ENCODE measurements at places on chromosomes 7 and 10. TPM values are rescaled to one million over a fixed set of nuclear protein-coding genes. Genes with fewer than 3 reads are reported as not detected.
A peak's percentile ranks its signal among the peaks of the same experiment; 100 is the strongest.

- no peaks in the 10 kb centered on the region for H3K27me3 ChIP-seq
Observed at GRCh38 chr10:74282151-74282847, 131.3 kb downstream of the ADK start.

Gene PGAM2
- 0.57 TPM for total RNA-seq

DNA sequence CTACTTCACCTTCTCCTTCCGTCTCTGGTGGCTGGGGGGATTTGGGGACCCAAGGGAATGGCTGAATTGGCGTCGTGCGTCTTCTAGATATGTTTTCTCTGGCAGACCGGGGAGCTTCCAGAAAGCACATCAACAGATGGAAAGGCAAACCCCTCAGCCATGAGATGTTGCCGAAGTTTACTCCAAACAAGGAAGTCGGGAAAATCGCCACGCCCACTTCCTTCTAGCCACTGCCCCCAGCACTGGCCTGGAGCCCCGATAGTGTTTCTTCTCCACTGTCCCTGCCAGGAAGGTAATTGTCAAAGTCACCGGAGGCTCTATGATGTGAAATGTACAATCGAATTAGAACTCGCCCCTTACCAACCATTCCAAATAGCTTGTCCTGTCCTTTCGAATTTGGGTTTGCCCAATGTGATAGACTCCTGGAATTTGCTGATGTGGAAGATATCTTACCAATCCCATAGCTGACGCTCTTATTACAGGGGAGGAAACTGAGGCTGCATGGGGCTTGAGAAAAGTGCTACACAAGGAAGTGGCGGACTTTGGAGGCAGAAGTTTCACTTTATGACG is 191.0 kb downstream of the LSM5 start:
- H3K27me3 ChIP-seq = peaks cover 4% of the 10 kb centered on the region
- no peak for DNase-seq
- peak overlapping the region; percentile 22 for H3K27ac ChIP-seq
- H3K36me3 ChIP-seq = no peaks in the 10 kb centered on the region
- peak overlapping the region; percentile 57 for H3K4me3 ChIP-seq

Gene LCOR
- 16.9 TPM for total RNA-seq

DNA sequence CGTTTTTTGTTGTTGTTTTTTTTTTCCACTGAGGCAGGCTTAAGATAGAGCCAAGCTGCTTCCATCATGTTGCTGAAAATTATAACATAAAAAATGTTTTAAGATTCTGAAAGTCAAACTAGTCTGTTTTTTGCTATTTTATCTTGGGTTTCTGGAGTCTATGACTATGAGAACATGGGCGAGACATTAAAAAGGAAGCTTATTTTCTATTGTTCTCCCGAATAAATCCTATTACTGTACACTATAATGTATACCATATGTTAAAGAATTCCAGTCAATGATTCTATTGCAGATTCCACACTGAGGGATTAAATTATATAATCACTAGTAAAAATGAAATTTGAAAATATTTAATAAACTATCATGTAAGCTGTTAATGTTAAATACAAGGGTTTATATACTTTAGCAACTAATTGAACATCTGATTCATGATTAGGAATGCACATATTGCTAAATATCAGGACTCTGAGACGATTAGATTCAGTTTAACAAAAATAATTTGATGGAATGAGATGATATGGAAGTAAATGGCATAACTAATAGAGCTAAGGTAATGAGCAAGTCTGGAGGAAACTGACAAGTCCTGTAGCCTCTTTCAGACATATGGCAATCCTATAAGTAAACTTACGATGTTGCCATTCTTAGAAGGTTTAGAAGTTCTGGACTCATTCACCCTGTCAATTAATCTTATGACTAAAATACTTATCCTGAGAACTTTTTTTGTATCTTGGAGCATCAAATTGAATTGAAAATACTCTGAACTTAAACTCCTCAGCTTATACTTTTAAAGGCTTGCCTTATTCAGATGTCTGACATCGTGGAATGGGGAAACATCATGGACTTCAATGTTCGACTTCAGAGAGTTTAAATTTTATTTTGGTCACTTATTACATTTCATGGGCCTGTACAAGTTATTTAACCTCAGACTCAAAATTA is 294.8 kb upstream of the DGKB start:
- no peak for DNase-seq
- no peaks in the 10 kb centered on the region for H3K4me1 ChIP-seq

- H3K27me3 ChIP-seq = no peaks in the 10 kb centered on the region
- H3K36me3 ChIP-seq = no peaks in the 10 kb centered on the region
- H3K4me1 ChIP-seq = no peaks in the 10 kb centered on the region
- no peak overlapping the region for H3K27ac ChIP-seq
Observed at GRCh38 chr10:43260117-43260761, 6.6 kb downstream of the RASGEF1A start.

GRCh38 chr10:50516171-50516570 is 107.6 kb downstream of the SGMS1 start:
- no peak overlapping the region for H3K4me3 ChIP-seq
- H3K36me3 ChIP-seq = no peaks in the 10 kb centered on the region
- peaks cover 50% of the 10 kb centered on the region for H3K4me1 ChIP-seq
- DNase-seq = no peak
- no peaks in the 10 kb centered on the region for H3K27me3 ChIP-seq

Gene LRCH4
- 84.0 TPM for total RNA-seq

GRCh38 chr10:47101807-47102206 is 190.6 kb downstream of the PTPN20 start:
- H3K4me3 ChIP-seq = no peak overlapping the region
- no peaks in the 10 kb centered on the region for H3K36me3 ChIP-seq
- no peaks in the 10 kb centered on the region for H3K27me3 ChIP-seq
- DNase-seq = no peak
- H3K4me1 ChIP-seq = no peaks in the 10 kb centered on the region

Gene PPP3CB
- total RNA-seq = 24.1 TPM

- H3K27ac ChIP-seq = no peak overlapping the region
- H3K36me3 ChIP-seq = no peaks in the 10 kb centered on the region
- H3K27me3 ChIP-seq = peaks cover 7% of the 10 kb centered on the region
- H3K4me3 ChIP-seq = peak overlapping the region; percentile 29
- DNase-seq = no peak
- peaks cover 30% of the 10 kb centered on the region for H3K4me1 ChIP-seq
Observed at GRCh38 chr10:23693925-23694324, 255.1 kb downstream of the OTUD1 start.

Gene TLL2
- not detected for total RNA-seq

DNA sequence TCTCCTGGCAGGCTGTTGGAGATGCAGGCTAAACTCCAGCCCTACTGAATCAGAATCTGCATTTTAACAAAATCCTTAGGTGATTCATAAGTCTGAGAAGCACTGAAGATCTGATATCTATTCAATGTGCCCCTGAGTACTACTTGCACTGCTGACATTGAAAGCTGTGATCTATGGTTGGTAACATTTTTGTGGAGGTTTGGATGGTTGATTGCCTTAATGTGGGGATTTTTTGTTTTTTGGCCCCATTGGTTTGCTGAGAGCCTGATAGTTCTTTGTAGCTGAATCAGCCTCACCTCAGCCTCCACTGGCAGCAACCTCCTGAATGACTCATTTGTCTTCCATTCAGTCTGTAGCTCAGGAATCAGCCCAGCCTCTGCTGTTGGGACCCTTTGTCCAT is 14.7 kb upstream of the LRRN3 start:
- no peak overlapping the region for H3K4me3 ChIP-seq
- DNase-seq = no peak
- H3K27ac ChIP-seq = no peak overlapping the region
- no peaks in the 10 kb centered on the region for H3K27me3 ChIP-seq

Gene TBC1D12
- 8.6 TPM for total RNA-seq

Gene LRRC17
- 1.1 TPM for total RNA-seq

DNA sequence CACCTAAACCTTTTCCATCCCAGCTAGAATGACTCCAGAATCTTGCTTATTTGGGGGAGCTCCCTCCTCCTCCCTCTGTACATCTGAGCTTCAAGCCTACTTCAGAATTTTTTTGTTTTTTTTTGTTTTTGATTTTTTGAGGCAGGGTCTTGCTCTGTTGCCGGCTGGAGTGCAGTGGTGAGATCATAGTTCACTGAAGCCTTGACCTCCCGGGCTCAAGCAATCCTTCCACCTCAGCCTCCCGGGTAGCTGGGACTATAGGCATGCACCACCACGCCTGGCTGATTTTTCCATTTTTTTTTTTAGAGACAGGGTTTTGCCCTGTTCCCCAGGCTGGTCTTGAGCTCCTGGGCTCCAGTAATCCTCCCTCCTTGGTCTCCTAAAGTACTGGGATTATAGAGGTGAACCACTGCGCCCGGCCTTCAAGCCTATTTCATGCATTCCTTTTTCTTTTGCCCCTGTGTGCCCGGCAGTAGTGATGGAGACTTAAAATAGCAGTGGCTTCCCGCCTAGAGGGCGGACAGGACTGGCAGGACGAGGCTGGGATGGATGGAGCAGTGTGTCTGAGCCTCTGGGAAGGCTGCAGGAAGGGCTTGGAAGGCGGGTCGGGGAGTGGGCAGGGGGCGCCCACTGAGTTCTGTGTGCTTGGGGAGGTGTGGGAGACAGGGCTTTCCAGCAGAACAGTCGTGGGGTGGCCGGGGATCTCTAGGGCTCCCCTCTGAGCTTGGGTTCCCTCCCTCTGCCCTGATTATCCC is 8.8 kb downstream of the CUX1 start:
- DNase-seq = no peak
- H3K36me3 ChIP-seq = no peaks in the 10 kb centered on the region
- H3K27ac ChIP-seq = no peak overlapping the region

GRCh38 chr7:30159698-30160143 is 24.9 kb downstream of the MTURN start:
- H3K36me3 ChIP-seq = no peaks in the 10 kb centered on the region
- no peak for DNase-seq
- H3K4me1 ChIP-seq = peaks cover 25% of the 10 kb centered on the region
- H3K27ac ChIP-seq = no peak overlapping the region
- H3K4me3 ChIP-seq = no peak overlapping the region
- H3K27me3 ChIP-seq = no peaks in the 10 kb centered on the region

DNA sequence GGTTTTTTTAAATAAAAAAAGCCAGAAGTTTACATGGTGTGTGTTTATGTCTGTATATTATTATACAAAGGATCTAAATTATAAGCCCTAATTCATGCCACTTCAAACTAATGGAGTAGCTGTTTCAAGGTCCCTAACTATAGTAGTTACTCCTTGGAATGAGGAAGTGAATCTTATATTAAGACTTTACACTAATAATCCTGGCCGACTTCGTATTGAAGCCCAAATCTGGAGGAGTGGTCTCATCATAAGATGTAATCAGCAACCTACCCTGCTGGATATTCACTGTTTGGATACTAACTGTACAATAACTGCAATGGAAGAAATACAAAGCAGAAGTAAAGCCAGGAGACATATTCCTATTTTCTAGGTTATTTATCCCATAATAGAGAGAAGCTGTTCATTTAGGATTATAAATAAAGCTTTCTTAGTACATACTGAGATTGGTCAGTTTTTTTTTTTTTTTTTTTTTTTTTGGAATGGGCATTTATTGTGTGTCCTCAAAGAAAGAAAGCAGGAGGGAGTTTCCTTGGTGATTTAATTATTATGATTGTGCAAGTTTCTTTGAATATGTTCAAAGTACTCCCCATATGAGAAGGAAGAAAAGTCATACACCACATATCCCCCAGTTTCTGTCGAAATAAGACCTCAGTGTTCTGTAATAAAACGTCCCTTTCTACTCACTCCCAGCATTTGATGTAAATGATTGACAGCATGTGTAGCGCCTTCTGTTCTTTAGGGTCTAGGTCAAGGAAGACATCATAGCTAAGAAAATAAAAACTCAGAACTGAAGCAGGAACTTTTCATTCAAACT is 397.8 kb downstream of the EXOC4 start:
- DNase-seq = no peak
- H3K4me1 ChIP-seq = peaks cover 4% of the 10 kb centered on the region

GRCh38 chr7:118183786-118184564 is at the start of gene LSM8:
TSS of gene LSM8 (plus strand) at chr7:118184164. CDS start at chr7:118184224, 60 bp downstream.
- peak within 1 kb of the TSS; percentile 89 for H3K4me3 ChIP-seq
- H3K36me3 ChIP-seq = peaks cover 19% of the 10 kb centered on the region
- DNase-seq = peak; percentile 76
- no peaks in the 10 kb centered on the region for H3K27me3 ChIP-seq
- peak within 1 kb of the TSS; percentile 98 for H3K27ac ChIP-seq

- H3K36me3 ChIP-seq = no peaks in the 10 kb centered on the region
- no peaks in the 10 kb centered on the region for H3K27me3 ChIP-seq
- no peak overlapping the region for H3K27ac ChIP-seq
- DNase-seq = no peak
Observed at GRCh38 chr7:31922848-31923247, 147.4 kb downstream of the PDE1C start.

Gene DENND2A
- 1.1 TPM for total RNA-seq

Gene ARMC3
- not detected for total RNA-seq

Gene TMEM130
- not detected for total RNA-seq

Gene AKR1C2
- total RNA-seq = 380 TPM

DNA sequence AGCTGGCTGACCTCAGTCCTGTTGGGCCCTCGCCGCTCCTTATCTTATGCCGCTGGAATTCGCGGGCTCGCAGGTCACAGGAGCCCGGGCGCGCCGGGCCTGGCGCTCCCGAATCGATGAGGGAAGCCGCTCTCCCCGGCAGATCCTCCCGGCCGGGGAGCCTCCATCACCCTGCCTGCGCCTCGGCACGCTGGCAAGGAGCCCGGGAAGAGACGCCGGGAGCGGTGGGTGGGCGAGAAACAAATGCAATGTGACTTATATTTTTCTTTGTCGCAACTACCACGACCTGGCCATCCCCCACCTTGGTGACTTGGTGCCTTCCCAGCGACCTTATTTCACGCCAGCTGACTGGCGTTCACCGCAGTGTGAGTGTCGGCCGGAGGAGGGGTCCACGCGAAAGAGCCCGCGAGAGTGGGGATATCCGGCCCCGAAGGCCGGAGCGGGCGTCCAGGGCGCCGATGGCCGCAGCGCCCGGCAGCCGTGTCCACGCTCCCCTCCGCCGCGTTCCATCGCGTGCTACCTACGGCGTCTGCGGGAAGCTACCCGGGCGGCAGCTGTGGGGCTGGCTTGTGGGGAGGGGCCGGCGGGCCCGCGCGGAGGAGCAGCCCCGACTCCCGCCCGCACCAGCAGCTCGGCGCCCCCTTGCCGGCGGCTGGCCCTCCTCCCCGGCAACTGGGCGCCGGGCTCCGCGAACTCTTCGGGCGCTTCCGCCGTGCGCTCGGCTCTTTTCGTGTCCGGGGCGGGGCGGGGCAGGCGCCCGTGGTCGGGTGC is 494 bp upstream of the BMPR1A start:
- H3K4me3 ChIP-seq = peak overlapping the region; percentile 86
- no peaks in the 10 kb centered on the region for H3K36me3 ChIP-seq
- no peak for DNase-seq
- peaks cover 8% of the 10 kb centered on the region for H3K4me1 ChIP-seq
- H3K27me3 ChIP-seq = peaks cover 42% of the 10 kb centered on the region

- peak overlapping the region; percentile 61 for H3K4me3 ChIP-seq
- no peaks in the 10 kb centered on the region for H3K36me3 ChIP-seq
- DNase-seq = no peak
- no peaks in the 10 kb centered on the region for H3K4me1 ChIP-seq
- no peaks in the 10 kb centered on the region for H3K27me3 ChIP-seq
- H3K27ac ChIP-seq = peak overlapping the region; percentile 64
Observed at GRCh38 chr7:99579956-99580777, 17.9 kb upstream of the TMEM225B start.

Gene PRSS37
- total RNA-seq = not detected

- H3K4me1 ChIP-seq = no peaks in the 10 kb centered on the region
- no peaks in the 10 kb centered on the region for H3K36me3 ChIP-seq
- no peak overlapping the region for H3K4me3 ChIP-seq
- peaks cover 3% of the 10 kb centered on the region for H3K27me3 ChIP-seq
- no peak for DNase-seq
Observed at GRCh38 chr7:101563943-101564777, 64.9 kb downstream of the MYL10 start.

- no peaks in the 10 kb centered on the region for H3K4me1 ChIP-seq
- no peak for DNase-seq
- no peaks in the 10 kb centered on the region for H3K36me3 ChIP-seq
- no peak overlapping the region for H3K4me3 ChIP-seq
- H3K27ac ChIP-seq = no peak overlapping the region
- no peaks in the 10 kb centered on the region for H3K27me3 ChIP-seq
Observed at GRCh38 chr10:17119845-17120244, 9.8 kb downstream of the CUBN start.

All from esophagus squamous epithelium (tissue), 5 donors.